ENCODE measurements at places on chromosomes 1 and 21.

- H3K27ac ChIP-seq: peak overlapping the region; percentile 97
- no peaks in the 10 kb centered on the region for H3K36me3 ChIP-seq
- peak overlapping the region; percentile 78 for H3K4me3 ChIP-seq
- peaks cover 85% of the 10 kb centered on the region for H3K4me1 ChIP-seq
Measured at GRCh38 chr1:32249831-32250525, 1.1 kb upstream of the LCK start.

GRCh38 chr1:27634985-27635367 lies at the start of gene FGR:
Gene FGR, minus strand, starts transcription at chr1:27635185. Its CDS starts 11,269 bp downstream, at chr1:27623916.
- H3K27me3 ChIP-seq: no peaks in the 10 kb centered on the region
- peak within 1 kb of the TSS; percentile 96 for H3K27ac ChIP-seq
- peaks cover 83% of the 10 kb centered on the region for H3K4me1 ChIP-seq
- peak; percentile 39 for DNase-seq
- H3K4me3 ChIP-seq: peak within 1 kb of the TSS; percentile 83

- no peak for DNase-seq
- peak overlapping the region; percentile 81 for H3K27ac ChIP-seq
- H3K27me3 ChIP-seq: no peaks in the 10 kb centered on the region
Measured at GRCh38 chr1:121518726-121519041, 333.9 kb downstream of the SRGAP2C start.

DNA sequence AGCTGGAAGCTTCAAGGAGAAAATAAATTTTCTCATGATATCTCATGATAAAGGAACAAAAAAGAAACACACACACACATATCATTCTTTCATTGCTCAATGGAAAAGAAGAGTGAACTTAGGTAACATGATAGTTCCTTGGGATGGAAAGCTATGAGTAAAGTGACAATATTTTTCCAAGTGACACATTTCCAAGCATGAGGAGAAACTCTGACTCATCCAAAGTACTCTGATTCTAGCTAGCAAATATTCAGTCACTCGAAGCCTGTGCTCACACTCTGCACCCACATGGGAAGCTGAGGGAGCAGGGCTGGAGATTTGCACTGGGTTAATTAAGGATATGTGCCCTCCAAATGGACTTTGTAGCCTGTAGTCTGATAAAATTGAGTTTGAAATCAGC lies 222.4 kb downstream of the LRRC40 start:
- no peaks in the 10 kb centered on the region for H3K36me3 ChIP-seq
- H3K4me3 ChIP-seq: no peak overlapping the region
- DNase-seq: no peak
- no peaks in the 10 kb centered on the region for H3K4me1 ChIP-seq

- DNase-seq: no peak
- no peaks in the 10 kb centered on the region for H3K36me3 ChIP-seq
- no peak overlapping the region for H3K27ac ChIP-seq
- no peak overlapping the region for H3K4me3 ChIP-seq
- H3K27me3 ChIP-seq: peaks cover 9% of the 10 kb centered on the region
Measured at GRCh38 chr1:166017395-166017794, 149.4 kb downstream of the FAM78B start.

GRCh38 chr1:11860587-11860986 lies 1.8 kb upstream of the NPPB start:
- H3K4me3 ChIP-seq: no peak overlapping the region
- no peak overlapping the region for H3K27ac ChIP-seq
- H3K4me1 ChIP-seq: no peaks in the 10 kb centered on the region
- H3K27me3 ChIP-seq: peaks cover 55% of the 10 kb centered on the region

GRCh38 chr1:228664399-228664914 lies 70.8 kb upstream of the RHOU start:
- H3K4me3 ChIP-seq: no peak overlapping the region
- no peaks in the 10 kb centered on the region for H3K36me3 ChIP-seq
- no peak overlapping the region for H3K27ac ChIP-seq
- DNase-seq: peak; percentile 52
- H3K27me3 ChIP-seq: peaks cover 8% of the 10 kb centered on the region
- no peaks in the 10 kb centered on the region for H3K4me1 ChIP-seq

- DNase-seq: no peak
- no peaks in the 10 kb centered on the region for H3K36me3 ChIP-seq
- no peaks in the 10 kb centered on the region for H3K27me3 ChIP-seq
- H3K4me3 ChIP-seq: no peak overlapping the region
- H3K27ac ChIP-seq: no peak overlapping the region
Measured at GRCh38 chr1:64711266-64711665, 33.6 kb upstream of the RAVER2 start.

- H3K36me3 ChIP-seq: no peaks in the 10 kb centered on the region
- H3K27ac ChIP-seq: no peak overlapping the region
- no peak overlapping the region for H3K4me3 ChIP-seq
- peaks cover 9% of the 10 kb centered on the region for H3K27me3 ChIP-seq
- no peaks in the 10 kb centered on the region for H3K4me1 ChIP-seq
Measured at GRCh38 chr1:172670316-172670715, 11.4 kb downstream of the FASLG start.

GRCh38 chr1:13543451-13544220 lies 29.8 kb upstream of the LRRC38 start:
- no peaks in the 10 kb centered on the region for H3K36me3 ChIP-seq
- H3K4me1 ChIP-seq: no peaks in the 10 kb centered on the region
- no peak overlapping the region for H3K4me3 ChIP-seq

DNA sequence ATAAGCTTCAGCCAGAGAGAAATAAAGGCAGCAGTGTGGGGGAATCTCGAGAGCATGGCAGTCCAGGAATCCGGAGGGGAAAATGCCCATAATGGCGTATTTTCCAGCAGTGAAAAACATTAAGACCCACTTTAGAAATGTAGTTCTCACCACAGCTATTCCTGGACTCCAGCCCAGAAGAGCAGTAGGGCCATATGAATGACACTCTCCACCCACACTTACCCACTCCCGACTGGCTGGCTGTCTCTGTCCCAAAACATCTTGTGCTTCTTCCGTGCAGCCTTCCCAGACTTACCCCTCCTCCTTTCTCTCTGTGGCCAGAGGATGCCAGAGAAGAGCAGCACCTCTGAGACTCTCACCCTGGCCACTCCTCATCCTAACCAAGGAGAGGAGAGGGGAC lies 56.4 kb downstream of the TRABD2B start:
- DNase-seq: no peak
- H3K27me3 ChIP-seq: no peaks in the 10 kb centered on the region
- H3K4me3 ChIP-seq: no peak overlapping the region
- no peaks in the 10 kb centered on the region for H3K4me1 ChIP-seq
- H3K27ac ChIP-seq: no peak overlapping the region

DNA sequence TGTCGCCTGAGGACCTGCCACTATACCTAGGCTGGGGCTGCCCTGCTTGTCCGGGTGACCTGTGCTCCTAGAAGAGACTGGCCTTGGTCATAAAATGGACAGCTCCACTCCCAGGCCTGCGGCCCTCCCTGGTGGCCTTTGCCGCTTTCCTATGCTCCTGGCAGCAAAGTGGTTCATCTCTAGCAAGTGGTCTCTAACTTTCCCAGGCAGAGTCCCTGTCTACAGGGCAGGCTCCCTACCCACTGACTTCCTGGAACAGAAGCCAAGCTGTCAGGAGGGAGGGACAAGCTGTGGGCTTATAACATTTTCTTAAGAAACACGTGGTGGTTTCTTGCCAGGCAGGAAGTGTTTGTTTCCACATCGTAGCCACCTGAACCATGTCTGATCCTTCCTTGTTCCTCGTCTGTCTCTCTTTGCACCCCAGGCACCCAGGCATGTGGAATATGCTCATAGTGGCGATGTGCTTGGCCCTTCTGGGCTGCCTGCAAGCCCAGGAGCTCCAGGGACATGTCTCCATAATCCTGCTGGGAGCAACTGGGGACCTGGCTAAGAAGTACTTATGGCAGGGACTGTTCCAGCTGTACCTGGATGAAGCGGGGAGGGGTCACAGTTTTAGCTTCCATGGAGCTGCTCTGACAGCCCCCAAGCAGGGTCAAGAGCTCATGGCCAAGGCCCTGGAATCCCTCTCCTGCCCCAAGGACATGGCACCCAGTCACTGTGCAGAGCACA lies 10.1 kb downstream of the H6PD start:
- peaks cover 31% of the 10 kb centered on the region for H3K36me3 ChIP-seq
- no peak overlapping the region for H3K4me3 ChIP-seq
- no peak for DNase-seq
- H3K27me3 ChIP-seq: no peaks in the 10 kb centered on the region
- no peak overlapping the region for H3K27ac ChIP-seq

DNA sequence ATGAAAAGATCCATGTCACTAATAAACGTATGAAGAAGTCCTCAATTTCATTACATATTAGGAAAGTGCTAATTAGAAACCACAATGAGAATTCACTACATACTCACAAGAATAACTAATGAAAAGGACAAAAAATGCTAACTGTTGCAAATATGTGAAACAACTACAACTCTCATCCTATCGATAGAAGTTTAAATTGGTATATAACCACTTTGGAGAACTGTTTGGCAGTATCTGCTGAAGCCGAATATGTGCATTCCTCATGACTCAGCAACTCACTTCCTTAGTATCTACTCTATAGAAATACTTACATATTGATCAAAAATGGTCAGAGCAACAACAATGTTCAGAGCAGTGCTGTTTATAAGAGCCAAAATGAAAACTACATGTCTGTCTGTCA lies 66.8 kb downstream of the PLPPR4 start:
- H3K36me3 ChIP-seq: no peaks in the 10 kb centered on the region
- no peaks in the 10 kb centered on the region for H3K27me3 ChIP-seq
- H3K4me1 ChIP-seq: no peaks in the 10 kb centered on the region
- no peak overlapping the region for H3K4me3 ChIP-seq

GRCh38 chr1:165512816-165513215 lies 31.0 kb upstream of the LRRC52 start:
- peaks cover 10% of the 10 kb centered on the region for H3K27me3 ChIP-seq
- no peak overlapping the region for H3K4me3 ChIP-seq
- H3K36me3 ChIP-seq: no peaks in the 10 kb centered on the region
- no peaks in the 10 kb centered on the region for H3K4me1 ChIP-seq
- no peak for DNase-seq
- no peak overlapping the region for H3K27ac ChIP-seq

- H3K27me3 ChIP-seq: no peaks in the 10 kb centered on the region
- H3K36me3 ChIP-seq: peaks cover 13% of the 10 kb centered on the region
- H3K4me1 ChIP-seq: peaks cover 14% of the 10 kb centered on the region
- no peak overlapping the region for H3K4me3 ChIP-seq
- peak; percentile 59 for DNase-seq
- H3K27ac ChIP-seq: no peak overlapping the region
Measured at GRCh38 chr1:16243936-16244649, 7.1 kb upstream of the CPLANE2 start.

- H3K36me3 ChIP-seq: no peaks in the 10 kb centered on the region
- H3K4me3 ChIP-seq: no peak overlapping the region
- peaks cover 17% of the 10 kb centered on the region for H3K4me1 ChIP-seq
- no peak overlapping the region for H3K27ac ChIP-seq
- H3K27me3 ChIP-seq: no peaks in the 10 kb centered on the region
Measured at GRCh38 chr1:241840164-241840563, 7.8 kb upstream of the EXO1 start.

- H3K4me1 ChIP-seq: no peaks in the 10 kb centered on the region
- no peak overlapping the region for H3K27ac ChIP-seq
- DNase-seq: no peak
- no peaks in the 10 kb centered on the region for H3K36me3 ChIP-seq
- peaks cover 19% of the 10 kb centered on the region for H3K27me3 ChIP-seq
Measured at GRCh38 chr1:34358636-34359035, 181.9 kb downstream of the C1orf94 start.

DNA sequence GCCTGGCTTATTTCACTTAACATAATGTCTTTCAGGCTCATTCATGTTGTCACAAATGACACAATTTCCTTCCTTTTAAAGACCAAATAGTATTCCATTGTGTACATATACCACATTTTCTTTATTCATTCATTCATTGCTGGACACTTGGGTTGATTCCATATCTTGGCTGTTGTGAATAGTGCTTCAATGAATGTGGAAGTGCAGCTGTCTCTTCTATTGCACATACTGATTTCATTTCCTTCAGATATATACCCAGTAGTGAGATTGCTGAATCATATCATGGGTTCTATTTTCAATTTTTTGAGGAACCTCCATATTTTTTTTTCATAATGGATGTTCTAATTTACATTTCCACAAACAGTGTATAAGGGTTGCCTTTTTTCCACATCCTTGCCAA lies 38.6 kb upstream of the WLS start:
- H3K27ac ChIP-seq: no peak overlapping the region
- no peaks in the 10 kb centered on the region for H3K4me1 ChIP-seq
- no peaks in the 10 kb centered on the region for H3K27me3 ChIP-seq
- H3K4me3 ChIP-seq: no peak overlapping the region
- no peaks in the 10 kb centered on the region for H3K36me3 ChIP-seq

GRCh38 chr21:43864962-43865539 lies at the start of gene AGPAT3:
Gene AGPAT3, plus strand, starts transcription at chr21:43865223. Its CDS starts 94,459 bp downstream, at chr21:43959682.
- H3K36me3 ChIP-seq: peaks cover 25% of the 10 kb centered on the region
- peaks cover 43% of the 10 kb centered on the region for H3K4me1 ChIP-seq

- H3K27me3 ChIP-seq: peaks cover 11% of the 10 kb centered on the region
- no peak overlapping the region for H3K27ac ChIP-seq
- H3K36me3 ChIP-seq: no peaks in the 10 kb centered on the region
- no peak overlapping the region for H3K4me3 ChIP-seq
- DNase-seq: no peak
- no peaks in the 10 kb centered on the region for H3K4me1 ChIP-seq
Measured at GRCh38 chr1:17739050-17739449, 16.1 kb upstream of the ACTL8 start.

GRCh38 chr21:21196087-21196486 lies 197.9 kb downstream of the NCAM2 start:
- H3K4me3 ChIP-seq: no peak overlapping the region
- no peak for DNase-seq
- no peaks in the 10 kb centered on the region for H3K4me1 ChIP-seq
- H3K27ac ChIP-seq: no peak overlapping the region
- no peaks in the 10 kb centered on the region for H3K27me3 ChIP-seq
- H3K36me3 ChIP-seq: no peaks in the 10 kb centered on the region

- DNase-seq: no peak
- no peaks in the 10 kb centered on the region for H3K36me3 ChIP-seq
- no peaks in the 10 kb centered on the region for H3K4me1 ChIP-seq
- no peaks in the 10 kb centered on the region for H3K27me3 ChIP-seq
Measured at GRCh38 chr1:163477276-163477830, 155.6 kb downstream of the NUF2 start.

GRCh38 chr21:44666401-44667320 lies at the start of gene KRTAP12-2:
Gene KRTAP12-2, minus strand, starts transcription at chr21:44666927. Its CDS starts 41 bp downstream, at chr21:44666886.
- H3K27ac ChIP-seq: no peak within 1 kb of the TSS
- H3K27me3 ChIP-seq: peaks cover 32% of the 10 kb centered on the region
- H3K4me1 ChIP-seq: no peaks in the 10 kb centered on the region
- no peak within 1 kb of the TSS for H3K4me3 ChIP-seq
- DNase-seq: no peak
- no peaks in the 10 kb centered on the region for H3K36me3 ChIP-seq

GRCh38 chr1:69455718-69456117 lies 112.0 kb upstream of the LRRC7 start:
- H3K27ac ChIP-seq: no peak overlapping the region
- DNase-seq: no peak
- H3K36me3 ChIP-seq: no peaks in the 10 kb centered on the region

Data from activated B cell treated with CpG ODN at 0.5 μM for 24 hours (primary cell).